CD4-positive, alpha-beta T cell treated with Interleukin-2 at 100 ng/mL for 4 hours (primary cell): ENCODE measurements at places on chromosomes 7 and 10.

DNA sequence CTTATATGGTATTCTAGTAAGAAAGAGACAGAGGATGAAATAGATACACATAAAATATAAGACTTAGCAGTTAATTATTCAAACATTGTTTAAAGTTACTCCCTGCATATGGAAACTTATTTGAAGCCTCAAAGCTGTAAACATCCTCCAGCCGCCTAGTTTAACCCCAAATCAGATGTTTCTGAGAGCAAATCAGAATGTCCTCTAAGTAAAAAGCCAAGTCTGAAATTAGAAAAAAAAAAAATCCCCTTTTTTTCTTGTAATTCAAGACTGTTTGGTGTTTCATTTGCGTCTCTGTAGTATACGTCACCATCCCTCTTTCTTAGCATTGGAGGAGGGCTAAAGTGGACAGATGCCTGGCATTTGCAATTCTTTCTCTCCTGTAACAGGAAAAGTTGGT lies 46.4 kb downstream of the TMEM26 start:
- no peak for DNase-seq

- no peak for DNase-seq
Observed at GRCh38 chr10:117928741-117929140, 118.0 kb downstream of the RAB11FIP2 start.

- no peak for DNase-seq
Observed at GRCh38 chr7:69189406-69189805, 408.9 kb upstream of the AUTS2 start.

DNA sequence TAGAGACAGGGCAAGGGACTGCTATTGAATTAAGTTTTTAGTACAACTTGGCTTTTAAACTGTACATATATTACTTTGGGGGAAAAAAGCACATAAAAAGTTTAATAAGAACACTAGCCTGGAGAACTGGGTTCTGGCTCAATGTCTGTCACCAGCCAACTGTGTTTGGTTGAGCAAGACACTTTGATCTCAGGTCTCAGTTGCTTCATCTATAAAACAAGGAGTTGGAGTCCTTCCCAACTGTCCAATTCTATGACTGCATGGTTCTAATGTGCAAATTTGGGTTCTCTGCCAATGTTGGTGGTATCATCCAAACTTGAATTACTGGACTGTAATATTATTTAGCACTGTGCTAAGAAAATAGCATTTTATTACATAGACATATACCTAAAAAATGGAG lies 50.3 kb downstream of the ATXN7L1 start:
- no peak for DNase-seq

DNA sequence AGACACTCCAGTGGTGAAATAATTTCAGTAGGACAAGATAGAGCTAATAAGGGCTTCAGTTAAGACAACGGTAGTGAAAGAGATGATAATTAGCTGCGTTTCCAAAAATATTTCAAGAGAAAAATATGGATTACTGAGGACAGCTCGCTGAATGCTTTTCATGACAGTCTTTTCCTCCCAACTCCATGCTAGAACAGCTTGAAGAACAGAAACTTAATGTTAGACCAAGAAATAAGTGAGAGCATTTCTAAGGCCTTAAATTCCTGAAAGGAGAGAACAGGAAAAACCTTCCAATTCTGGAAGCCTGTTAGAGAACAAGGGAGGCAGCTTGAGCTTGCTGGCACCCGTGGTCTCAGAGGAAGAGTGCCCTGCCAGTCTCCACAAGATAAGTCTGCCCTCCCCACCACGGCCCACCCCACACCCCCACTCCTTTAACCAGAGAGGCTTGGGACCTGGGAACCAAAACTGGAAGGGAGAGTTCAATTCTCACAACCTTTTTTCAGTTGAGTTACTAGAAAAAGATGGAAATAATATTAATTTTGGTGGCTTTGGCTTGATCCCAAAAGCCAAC lies 1148.0 kb upstream of the CELF2 start:
- DNase-seq = no peak

DNA sequence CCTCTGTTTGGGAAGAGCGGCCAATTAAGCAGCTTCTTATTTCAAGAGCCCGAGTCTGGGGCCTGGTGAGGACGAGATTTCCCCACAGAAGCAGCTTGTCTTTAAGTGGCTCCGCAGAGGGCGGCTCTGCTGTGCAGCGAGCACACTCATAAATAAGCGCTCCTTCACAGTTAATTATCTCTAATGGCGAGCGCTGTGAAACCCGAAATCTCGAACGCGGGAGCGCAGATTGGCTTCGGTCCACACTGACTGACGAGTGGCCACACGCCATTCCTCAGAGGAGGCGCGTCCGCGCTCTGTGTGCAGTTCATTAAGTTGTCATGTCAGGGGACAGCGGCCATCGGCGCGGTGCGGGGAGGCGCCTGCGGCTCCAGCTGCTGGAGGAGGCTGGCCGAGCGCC lies 560.9 kb downstream of the DNAJB6 start:
- no peak for DNase-seq

DNA sequence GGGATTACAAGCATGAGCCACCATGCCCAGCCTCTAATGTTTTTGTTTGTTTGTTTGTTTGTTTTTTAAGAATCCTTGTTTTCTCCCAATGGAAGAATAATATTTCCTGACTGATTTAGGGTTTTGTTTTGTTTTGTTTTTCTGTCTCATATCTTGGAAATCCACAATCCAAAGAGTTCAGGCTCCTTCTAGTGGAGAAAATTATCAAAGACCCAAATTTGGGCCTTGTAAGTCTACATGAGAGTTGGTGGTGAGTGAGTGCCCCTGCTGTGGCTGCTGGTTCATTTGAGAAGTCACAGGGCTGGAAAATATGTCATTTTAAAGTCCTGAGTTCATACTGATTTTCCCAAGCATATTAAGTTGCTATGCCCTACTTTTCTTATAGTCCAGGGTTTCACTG lies 33.5 kb upstream of the KLHL7 start:
- no peak for DNase-seq

DNA sequence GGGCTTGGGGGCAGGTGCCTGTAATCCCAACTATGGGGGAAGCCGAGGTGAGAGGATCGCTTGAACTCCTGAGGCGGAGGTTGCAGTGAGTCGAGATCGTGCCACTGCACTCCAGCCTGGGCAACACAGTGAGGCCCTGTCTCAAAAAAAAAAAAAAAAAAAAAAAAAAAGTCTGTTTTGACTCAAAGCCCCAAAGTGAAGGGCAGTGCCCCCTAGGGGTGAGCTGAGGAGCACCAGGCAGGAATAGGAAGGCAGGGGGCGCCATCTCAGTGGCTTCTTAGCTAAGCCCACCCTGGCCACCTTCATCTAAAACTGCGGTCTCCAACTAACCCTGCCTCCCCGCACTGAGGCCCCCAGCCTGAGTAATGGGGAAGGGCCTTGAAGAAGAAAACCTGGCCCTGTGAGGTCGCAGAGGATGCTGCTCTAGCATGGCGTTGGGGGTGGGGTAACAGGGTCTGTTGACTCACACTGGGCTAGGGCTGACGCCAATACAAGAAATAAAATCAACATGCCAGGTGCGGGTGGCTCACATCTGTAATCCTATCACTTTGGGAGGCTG lies 9.8 kb downstream of the PODXL start:
- DNase-seq = peak; percentile 38

DNA sequence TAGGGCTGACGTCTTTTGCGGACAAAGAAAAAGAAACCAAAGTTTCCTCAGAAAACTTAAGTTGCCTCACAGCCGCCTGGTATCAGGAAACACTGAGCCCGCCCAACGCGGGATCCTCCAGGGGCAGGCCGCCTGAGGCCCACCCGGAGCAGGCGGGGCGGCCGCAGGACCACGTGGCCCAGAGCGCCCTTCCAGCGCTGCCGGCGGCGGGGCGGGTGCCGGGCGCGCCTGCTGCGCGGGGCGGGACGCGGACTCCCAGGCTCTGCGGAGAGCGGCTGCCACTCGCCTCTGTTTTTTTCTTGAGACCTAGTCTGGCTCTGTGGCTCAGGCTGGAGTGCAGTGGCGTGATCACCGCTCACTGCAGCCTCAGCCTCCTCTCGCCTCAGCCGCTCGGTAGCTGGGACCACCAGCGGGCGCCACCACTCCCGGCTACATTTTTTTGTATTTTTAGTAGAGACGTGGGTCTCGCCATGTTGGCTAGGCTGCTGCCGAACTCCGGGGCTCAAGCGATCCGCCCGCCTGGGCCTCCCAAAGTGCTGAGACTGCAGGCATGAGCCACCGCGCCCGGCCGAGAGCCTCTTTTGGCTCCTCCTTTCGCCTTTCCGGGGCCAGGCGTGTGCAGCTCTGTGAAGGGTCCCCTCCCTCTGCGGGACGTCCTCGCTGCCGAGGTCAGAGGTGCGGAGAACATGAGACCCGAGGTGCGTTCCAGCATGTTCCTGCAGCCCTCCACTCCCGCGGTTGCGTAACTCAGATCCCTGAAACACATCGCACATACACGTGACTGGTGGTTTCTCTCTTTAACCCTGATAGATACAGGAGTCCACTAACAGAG lies 11.6 kb upstream of the HNRNPF start:
- peak; percentile 76 for DNase-seq

- no peak for DNase-seq
Observed at GRCh38 chr10:22832066-22832602, 95.7 kb upstream of the ARMC3 start.

DNA sequence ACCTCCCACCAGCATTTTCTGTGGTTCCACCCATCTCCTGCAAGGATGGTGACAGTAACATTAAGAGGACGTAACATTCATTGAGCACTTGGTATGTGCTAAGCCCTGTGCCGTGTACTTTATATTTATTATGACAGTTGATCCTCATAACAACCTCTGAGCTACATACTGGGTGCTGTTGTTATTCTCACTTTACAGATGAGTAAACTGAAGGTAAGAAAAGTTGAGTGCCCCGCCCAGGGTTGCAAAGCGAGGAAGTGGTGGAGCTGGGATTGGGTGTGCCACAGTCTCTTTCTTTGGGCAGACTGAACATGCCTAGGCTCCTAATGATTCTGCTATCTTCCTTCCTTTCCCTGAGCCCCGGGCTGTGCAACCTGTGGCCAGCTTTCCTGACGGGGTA lies 107.4 kb downstream of the SH3PXD2A start:
- DNase-seq = peak; percentile 53

- DNase-seq = no peak
Observed at GRCh38 chr10:114444819-114445218, 40.5 kb upstream of the AFAP1L2 start.

GRCh38 chr7:94195201-94195600 lies 191.0 kb upstream of the BET1 start:
- no peak for DNase-seq

DNA sequence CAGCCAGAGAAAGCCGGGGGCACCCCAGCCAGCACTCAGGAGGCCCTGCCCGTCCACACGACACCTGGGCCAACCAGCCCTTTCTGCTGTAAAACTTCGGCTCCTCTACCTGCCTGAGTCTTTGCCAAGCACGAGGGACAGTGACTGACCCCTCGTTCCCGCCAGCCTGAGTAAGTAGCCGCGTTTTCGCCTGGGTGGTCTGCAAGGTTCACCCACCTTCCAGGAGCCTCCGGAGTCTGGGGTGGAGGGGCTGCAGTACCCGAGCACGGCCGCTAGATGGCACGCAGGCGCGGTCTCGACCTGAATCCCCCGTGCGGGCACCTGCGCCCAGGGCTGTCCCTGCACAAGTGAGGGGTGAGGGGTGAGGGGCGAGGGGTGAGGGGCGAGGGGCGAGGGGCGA lies 192.7 kb downstream of the PTPRN2 start:
- DNase-seq = peak; percentile 5

GRCh38 chr7:17774716-17775288 lies 165.5 kb downstream of the SNX13 start:
- no peak for DNase-seq
